ENCODE measurements at places on chromosomes 16 and 17.

- DNase-seq: no peak
Measured at GRCh38 chr17:70750983-70751382, 581.7 kb downstream of the KCNJ2 start.

GRCh38 chr16:9092282-9092977, 986 bp downstream of the HAPSTR1 start:
- DNase-seq: no peak

- DNase-seq: no peak
Measured at GRCh38 chr16:71368958-71369357, 10.4 kb downstream of the CALB2 start.

GRCh38 chr17:2386400-2387085, 14.3 kb downstream of the MNT start:
- no peak for DNase-seq

DNA sequence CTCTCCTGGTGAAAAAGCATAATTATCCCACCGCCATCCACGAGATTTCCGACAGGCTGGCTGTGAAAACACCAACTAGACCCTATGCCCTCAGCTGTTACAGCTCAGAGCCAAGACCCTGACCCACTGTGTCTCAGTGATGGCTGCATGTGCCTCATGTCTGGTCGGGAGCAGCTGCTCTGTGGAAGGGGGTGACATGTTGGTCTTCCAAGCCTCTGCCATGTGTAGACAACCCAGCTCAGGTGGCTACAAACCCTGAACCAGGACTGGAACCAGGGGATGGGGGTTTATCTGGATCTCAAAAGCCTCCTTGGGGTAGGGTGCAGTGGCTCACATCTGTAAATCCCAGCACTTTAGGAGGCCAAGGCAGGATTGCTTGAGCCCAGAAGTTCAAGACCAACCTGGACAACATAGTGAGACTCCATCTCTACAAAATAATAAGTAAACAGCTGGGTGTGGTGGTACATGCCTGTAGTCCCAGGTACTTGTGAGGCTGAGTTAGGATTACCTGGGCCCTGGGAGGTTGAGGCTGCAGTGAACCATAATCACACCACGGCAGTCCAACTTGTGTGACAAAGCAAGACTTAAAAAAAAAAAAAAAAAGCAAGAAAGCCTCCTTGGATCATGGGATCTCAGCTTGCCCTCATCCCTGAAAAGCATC, 220.3 kb downstream of the CPPED1 start:
- DNase-seq: no peak
